Peyer's patch (tissue), 4 donors: ENCODE measurements at places on chromosomes 12 and 14.
A peak's percentile ranks its signal among the peaks of the same experiment; 100 is the strongest.

DNA sequence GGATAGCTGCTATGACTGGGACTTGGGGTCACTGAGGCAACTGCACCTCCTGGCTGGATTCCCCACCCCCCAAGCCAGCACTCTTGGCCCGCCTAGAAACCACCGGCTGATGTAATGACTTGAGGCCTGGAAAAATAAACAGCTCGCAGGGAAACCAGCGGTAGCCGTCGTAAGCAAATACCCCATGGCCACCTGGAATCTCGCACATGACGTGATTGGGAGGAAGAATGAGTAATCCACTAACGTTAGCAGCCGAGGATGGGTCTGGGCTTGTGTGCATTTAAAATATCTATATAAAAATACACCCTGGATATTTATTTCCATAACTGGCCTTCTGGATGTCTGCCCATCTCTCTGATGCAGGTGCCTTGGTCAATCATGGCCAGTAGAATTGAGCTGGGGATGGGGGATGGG lies 120.1 kb downstream of the SMOC1 start:
- DNase-seq, result no peak

DNA sequence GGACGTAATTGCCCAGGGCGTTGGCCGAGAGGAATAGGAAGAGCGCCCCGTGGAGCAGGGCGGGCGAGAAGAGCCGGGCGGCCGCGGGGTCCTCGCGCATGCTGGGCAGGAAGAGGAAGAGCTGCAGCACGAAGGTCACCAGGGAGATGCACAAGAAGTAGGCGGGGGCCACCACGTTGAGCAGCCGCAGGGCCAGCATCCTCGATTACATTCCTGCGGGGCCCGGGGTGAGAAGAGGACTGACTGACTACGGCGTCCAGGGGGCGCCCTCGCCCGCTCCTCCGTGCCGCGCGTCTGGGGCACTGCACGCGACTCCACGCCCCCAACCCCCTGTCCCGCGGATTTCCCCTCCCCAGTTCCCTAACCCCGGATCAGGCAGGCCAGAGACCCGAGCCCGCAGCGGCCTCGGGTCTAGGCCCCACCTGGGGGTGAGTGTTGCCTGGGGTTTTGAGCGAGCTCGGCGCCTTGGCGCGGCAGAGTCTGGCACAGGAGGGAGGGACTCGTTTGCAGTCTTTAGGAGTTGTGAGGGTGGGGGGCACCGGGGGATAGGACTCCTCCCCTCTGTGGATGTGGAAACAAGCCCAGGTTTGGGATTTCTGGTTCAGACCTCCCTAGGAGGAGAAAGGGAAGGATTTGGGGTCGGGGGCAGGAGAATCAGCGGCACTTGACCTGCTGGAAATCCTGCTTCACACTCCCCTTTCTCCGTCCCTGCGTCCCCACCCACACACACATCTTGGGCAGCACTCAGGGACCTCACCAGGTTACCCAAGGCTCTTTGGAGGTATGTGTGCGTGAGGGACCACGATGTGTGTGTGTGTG lies 1.8 kb downstream of the ZDHHC22 start:
- DNase-seq, result peak; percentile 26

- DNase-seq, result no peak
Observed at GRCh38 chr12:11749943-11750690, 100.6 kb downstream of the ETV6 start.

DNA sequence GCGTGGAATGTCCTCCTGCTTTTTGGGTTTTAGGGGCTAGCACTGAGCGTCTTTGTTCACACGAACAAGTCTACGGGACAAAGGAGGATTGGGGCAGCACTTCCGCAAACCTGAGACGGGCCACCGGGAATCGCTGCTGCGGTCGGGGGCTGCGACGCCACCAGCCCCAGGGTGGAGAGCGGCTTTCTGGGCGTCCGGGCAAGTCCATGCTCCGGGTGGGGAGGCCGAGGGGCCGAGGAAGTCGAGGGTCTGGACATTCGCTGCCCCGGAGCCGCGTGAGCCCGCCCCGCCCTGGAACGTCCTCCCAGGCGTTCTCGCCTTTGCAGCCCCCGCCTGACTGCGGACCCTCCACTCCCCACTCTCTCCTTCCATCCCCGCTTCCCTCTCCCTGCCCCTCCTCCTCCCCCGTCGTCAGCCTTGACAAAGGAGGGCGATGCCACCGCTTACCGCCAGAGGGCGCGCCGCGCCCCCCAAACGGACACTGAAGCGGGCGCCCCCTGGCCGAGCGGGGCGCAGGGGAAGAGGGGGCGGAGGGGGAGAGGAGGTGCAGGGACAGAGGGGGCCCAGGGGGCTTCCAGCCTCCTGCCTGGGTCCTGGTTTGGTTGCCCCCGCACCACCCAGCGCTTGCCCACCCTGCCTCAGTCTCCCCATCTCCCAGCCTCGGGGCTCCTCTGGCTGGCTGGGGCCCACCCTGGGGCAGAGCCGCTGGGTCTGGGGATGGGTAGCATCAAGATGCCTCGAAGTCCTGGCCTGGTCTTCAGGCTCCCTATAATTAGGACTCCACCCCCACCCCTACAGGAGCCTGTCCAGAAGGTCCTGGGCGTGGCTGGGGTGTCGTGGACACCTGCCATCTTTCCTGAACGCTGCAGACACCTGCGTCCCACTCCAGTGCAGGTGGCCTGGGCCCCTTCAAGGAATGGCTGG lies 39.1 kb upstream of the INF2 start:
- peak; percentile 84 for DNase-seq

DNA sequence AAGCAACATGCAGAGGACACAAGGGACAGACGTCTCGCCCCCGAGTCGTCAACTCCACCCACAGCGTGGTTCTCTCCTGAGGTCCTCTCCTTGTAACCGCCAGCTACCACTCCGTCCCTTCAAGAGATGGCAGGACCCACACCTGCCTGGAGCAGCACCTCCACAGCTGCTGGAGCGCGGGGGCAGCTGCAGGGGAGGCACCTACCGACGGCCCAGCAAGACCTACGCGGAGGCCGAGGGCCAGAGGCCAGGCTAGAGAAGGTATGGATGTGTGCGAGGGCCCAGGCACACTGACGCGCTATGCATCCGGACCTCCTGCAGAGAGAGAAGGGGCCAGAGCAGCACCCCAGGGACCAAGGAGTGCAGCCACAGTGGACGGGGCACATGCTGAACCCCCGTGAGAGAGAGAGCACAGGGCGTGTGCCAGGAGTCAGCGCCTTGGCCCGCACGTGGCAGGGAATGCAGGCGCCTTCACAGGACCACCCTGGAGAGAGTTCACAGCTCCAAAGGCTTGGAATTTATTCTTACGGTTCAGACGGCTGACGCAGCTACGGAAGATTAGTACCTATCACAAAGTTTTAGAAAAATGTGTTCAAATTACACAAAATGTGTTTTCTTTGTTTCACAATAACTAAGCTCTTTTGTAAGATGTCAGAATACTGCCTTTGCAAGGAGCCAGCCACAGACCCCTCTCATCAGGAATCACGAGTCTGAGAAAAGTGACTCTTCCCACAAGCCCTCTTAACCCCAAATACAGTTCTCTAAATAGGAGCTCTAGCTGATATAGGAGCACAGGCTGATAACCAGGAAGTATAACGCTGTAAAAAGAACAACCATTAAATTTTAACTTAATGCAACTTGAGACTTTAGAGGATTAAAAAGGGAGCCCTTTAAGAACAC lies 36.8 kb downstream of the CDC42BPB start:
- peak; percentile 40 for DNase-seq

DNA sequence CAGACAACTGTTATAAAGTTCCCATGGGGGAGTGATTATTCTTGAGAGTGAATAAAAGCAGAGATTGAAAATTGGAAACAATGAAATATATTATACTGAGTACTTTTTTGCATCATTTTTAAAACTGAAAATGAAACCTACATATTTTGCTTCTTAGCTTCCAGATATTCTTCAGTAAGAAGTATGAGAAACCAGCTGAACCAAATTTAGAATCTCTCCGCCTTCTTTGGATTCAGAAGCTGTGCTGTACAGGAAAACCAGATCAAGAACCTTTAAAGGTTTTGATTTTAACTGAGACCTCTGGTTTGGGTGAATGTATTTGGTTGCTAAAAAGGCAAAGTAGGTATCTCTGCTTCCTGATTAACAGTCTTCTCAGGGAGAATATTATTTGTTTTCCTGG lies 109.4 kb downstream of the AKAP6 start:
- no peak for DNase-seq

- no peak for DNase-seq
Observed at GRCh38 chr14:50832935-50833630, 2.1 kb upstream of the NIN start.

GRCh38 chr14:50714450-50715073 lies 46.5 kb upstream of the SAV1 start:
- no peak for DNase-seq

DNA sequence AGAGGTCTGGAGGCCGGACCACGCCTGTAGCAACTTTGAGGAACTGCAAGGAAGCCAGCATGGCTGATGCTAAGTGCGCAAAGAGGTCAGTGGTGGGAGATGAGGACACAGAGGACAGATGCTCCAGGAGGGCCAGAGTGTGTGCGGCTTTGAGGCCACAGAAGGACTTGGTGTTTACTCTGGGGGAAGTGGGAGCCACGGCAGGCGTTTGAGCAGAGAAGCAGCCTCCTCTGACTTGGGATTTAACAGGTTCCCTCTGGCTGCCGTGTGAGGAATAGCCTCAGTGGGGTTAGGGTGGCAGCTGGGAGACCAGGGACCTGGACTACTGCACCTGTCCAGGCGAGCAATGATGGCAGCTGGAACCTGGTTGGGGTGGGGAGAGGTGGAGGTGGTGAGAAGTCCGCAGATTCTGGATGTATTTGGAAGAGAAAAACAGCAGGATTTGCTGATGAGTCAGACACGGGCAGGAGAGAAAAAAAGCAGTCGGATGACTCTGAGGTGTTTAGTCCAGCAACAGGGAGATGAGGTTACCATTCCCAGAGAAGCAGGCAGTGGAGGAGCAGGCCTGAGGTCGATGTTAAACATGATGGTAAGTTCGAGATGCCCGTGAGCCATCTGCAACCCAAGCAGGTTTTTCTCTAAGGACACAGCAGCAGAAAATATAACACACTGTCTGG lies 143.5 kb downstream of the SCARB1 start:
- no peak for DNase-seq

GRCh38 chr12:111398530-111398929 lies 7.2 kb upstream of the SH2B3 start:
- DNase-seq, result no peak

DNA sequence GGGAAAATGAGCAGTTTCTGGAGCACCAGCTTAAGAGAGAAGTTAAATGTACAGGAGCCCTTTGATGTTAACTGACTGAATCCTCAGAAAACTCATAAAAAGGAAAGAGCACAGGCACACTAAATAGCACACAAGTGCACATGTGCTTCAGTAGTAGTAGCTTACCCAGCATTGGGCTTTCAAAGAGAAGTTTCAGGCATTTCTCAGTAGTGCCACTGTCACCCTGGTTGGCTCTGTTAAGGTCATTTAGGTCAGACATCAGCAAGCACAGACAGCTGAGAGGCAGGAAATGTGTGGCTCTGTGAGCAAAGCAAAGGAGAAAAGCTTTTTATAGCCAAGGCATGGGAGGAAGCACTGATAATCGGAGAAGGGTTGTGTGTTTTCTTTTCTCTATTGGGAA lies 96.3 kb upstream of the HIF1A start:
- DNase-seq, result no peak
